NCI-H2029 treated with DMSO at 0.1 percent for 48 hours (cell line): ENCODE measurements at places on chromosomes 3 and 15.

DNA sequence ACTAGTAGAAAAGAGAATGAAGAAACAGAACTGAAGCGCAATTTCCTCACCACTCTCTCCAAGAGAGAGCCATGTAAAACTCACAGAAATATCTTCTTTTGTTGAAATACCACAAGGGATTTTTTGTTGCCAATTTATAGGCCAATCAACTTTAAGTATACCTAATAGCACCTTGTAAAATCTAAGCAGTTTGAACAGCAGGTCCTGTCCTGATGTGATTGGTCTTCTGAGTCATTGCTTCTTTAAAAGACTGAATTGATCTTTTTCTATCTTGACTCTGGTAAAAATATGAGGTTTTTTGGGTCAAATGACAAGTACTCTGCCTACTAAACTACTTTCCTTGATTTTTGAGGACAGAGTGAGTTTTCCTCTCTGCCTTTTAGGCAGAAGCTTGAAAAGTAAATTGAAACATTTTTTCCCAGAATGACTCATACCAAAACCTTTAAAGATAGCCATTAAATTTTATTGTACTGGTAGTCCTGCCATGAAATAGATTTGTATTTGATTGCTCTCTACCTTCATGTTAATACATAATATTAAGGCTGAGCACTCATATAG is 343.9 kb upstream of the CBLB start:
- DNase-seq: no peak

- no peak for DNase-seq
Observed at GRCh38 chr3:100270215-100270583, 9.4 kb downstream of the TBC1D23 start.

DNA sequence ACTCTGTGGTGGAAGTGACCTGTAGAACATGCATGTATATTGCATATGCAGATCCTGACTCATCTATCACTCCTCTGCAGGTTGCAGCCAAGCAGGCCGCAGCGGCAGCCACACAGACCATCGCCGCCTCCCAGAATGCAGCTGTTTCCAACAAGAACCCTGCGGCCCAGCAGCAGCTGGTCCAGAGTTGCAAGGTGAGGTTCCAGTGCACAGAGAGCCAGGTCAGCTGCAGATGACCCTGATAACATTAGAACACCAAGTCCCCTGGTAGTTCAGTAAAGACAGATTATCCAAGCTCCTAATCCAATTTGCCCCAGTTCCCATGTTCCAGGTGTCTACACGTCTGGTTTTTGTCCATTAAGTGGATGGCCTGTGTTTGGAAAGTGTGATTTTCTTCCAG is 325.1 kb upstream of the TPM1 start:
- DNase-seq: no peak

GRCh38 chr3:29822071-29822470 is 541.2 kb downstream of the RBMS3 start:
- DNase-seq: no peak

- DNase-seq: no peak
Observed at GRCh38 chr15:40115670-40116093, 7.0 kb upstream of the BMF start.

DNA sequence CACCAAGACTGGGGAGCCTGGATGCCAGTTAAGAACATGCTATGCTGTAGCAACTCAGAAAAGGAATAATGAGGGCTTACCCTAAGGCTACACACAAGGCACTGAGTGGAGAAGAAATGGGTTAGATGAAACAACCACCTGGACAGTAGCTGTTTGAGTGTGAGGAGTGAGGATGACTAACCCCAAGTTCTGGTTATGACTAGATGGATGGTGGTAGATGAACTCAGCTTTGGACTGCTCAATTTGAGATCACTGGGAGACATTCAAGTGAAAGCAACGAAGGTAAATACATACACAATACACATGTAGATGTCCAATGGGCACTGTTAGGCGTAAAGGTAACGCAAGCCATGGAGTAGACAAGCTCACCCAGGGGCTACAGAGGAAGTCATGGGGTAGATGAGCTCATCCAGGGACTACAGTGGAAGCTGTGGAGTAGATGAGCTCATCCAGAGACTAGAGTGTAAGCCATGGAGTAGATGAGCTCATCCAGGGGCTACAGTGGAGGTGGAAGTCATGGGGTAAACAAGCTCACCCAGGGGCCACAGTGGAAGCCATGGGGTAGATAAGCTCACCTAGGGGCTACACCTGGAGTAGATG is 98.3 kb downstream of the ANO10 start:
- DNase-seq: no peak

DNA sequence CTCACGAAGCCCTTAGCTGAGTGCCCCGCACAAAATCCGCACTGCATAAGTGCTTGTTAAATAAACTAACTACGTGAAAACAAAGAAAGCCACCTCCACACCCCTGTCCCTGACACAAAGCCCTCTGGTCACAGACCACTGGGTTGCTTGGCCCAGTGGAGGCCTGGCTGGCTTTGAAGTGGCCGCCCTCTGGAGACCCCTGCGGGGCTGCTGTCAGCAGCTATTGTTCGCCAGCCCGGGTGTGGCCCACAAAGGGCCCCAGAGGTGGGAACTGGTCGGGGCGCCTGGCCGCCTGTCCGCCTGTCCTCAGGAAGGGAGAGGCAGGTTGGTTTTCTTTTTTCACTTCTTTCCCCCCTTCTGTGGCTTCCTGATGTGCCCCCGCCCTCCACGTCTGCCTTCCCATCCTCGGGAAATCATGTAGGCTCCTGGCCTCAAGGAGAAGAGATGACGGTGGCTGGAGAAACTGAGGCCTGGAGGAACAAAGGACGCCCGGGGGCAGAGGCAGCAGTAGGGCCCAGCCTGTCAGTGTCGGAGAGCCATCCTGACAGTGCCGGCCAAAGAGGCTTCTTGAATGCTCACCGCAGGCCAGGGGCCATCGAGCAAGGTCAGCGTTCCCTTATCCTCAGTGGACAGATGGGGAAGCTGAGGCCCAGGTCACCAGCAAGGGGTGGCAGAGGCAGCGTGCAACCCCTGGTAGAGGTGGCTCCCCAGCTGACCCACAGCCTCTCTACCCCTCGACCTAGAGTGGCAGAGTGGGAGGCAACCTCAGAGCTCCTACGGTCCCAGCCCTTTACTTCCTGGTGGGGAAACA is 61.1 kb downstream of the SLC6A6 start:
- DNase-seq: no peak

DNA sequence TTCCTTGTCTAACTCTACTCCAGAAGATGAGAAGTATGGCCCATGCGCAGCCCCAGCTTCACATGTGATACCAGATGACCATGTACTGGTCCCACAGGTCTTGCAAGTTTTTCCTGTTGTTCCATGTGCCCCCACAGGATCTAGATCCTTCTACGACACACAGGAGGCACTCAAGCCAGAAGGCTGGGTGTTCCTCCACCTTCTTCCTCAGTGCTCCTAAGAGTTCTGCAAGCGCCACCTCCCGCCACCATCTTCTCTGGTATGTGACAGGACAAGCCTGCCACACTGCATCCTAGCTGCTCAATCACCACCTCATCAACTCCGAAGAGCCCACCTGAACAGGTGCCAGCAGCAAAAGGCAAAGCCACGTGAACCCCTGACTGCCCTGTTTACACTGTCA is 43.1 kb downstream of the XXYLT1 start:
- peak; percentile 42 for DNase-seq

DNA sequence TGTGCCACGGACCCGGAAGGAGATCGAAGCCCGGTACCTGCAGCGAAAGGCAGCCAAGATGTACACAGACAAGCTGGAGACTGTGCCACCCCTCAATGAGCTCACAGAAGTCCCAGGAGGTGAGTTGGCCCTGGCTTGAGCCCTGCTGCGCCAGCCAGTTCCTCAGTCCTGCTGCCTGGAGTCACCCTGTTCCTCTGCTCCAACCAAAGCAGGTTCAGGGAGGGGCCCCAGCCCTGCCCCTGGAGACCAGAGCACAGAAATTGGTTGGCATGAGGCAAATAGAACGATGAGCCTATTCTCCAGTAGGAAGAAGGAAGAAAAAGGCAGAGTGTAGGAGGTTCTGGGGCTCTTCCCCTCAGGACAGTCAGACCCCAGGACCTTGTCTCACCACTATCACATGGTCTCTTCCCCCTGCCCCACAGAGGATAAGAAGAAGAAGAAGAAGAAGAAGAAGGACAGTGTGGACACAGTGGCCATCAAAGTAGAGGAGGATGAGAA is 8.0 kb downstream of the TMIE start:
- no peak for DNase-seq

DNA sequence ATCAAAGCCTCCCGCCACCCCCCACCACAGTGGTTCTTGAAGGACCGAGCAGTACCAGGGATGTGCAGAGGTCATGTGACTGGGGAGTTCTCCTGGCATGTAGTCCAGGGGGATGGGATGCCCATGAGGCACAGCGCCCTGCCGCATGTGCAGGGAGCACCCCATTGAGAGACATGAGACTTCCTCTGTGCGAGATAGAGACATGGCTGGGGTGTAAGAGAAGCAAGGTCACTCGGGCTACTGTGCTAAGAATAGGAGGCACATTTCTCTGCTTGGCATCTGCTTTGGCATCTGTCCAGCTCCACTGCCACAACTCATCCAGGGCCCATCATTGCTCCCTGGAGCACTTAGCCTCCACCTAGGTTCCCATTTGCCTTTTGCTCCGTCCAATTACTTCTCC is 2.4 kb upstream of the CYP1A1 start:
- no peak for DNase-seq

- no peak for DNase-seq
Observed at GRCh38 chr15:83306561-83306960, 22.1 kb upstream of the BNC1 start.

GRCh38 chr15:70322051-70322668 is 224.4 kb upstream of the TLE3 start:
- no peak for DNase-seq

GRCh38 chr3:72890166-72890925 is 2.5 kb downstream of the GXYLT2 start:
- no peak for DNase-seq

DNA sequence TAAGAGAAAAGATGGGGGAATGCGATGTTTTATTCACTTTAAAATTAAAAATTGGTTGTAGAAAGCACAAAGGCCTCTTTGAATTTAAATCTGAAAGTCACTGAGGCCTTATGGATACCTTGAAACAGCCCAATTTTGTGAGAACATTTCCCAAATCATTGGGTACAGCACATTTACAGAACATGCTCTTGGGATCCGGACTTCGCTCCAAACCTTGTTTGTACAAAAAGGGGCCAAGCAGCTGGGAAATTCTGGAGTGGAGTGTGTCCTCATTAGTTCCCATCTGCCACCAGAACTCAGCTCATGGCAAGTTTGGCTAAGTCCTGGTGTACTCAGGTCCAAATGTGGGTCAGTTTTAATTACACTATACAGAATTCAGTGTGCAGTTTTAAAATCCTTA is 254.2 kb downstream of the ZBTB20 start:
- no peak for DNase-seq

- DNase-seq: no peak
Observed at GRCh38 chr3:94961423-94962100, 898.7 kb downstream of the NSUN3 start.

DNA sequence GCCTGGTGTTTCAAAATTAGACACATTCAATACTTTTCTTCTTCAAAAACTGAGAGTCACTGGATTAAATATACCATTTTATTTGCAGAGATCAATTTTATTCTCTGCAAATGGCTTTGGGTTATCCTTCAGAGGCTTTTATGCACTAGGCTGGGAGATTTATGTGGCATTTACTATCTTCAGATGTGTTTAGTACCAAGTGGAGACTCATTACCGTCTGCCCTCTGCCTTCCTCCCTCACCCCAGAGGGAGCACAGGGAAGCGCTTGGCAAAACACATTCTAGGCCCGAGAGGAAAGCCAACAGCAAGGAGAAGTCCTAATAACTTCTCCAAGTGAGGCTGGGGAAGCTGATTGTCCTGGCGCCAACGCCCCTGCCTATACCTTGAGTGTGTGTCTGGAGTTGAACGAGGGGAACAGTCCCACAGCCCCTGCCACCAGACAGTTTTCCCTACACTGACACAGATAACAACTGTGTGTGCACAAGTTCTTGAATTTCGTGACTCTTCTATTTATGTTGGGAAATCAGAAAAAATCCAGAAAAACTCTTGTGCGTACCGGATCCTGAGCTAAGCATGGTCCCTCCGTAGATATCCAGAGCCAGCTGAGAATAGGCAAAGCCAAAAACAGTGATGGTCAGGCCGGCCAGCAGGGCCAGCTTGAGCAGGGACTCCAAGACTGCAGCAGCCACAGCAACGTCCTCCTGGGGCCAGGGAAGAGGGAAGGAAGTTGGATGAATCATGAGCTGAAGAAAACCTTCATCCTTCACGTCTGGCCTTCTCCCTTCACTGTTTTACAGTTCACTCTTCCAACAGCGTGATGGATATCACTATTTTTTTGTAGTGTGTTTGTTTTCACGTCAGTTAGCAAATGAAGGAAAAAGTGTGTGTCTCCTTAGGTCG is 26.6 kb downstream of the RFT1 start:
- DNase-seq: no peak

DNA sequence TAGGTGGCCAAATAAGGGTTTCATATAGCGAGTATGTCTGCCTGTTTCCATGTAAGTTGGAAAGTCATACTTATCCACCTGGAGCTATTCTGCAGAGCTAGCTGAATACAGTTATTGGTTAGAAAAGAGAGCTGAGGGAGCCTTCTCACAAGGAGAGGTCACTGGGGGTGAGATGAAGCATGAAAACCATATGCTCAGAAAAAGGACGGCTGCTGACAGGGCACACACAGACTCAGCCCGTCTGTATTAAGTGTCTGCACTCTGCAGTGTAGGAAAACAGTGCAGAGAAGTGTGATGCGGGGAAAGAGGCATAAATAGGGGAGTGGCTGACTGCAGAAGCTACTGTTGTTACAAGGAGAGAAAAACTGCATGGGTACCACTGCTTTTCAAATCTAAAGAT is 58.2 kb downstream of the C3orf70 start:
- DNase-seq: no peak

- no peak for DNase-seq
Observed at GRCh38 chr15:23564821-23565394, 566 bp upstream of the MKRN3 start.

- no peak for DNase-seq
Observed at GRCh38 chr15:83123529-83123928, 16.1 kb downstream of the TM6SF1 start.

GRCh38 chr3:161014843-161015749 is 90.1 kb downstream of the B3GALNT1 start:
- no peak for DNase-seq

GRCh38 chr15:99677540-99678134 is 55.6 kb downstream of the LYSMD4 start:
- no peak for DNase-seq

DNA sequence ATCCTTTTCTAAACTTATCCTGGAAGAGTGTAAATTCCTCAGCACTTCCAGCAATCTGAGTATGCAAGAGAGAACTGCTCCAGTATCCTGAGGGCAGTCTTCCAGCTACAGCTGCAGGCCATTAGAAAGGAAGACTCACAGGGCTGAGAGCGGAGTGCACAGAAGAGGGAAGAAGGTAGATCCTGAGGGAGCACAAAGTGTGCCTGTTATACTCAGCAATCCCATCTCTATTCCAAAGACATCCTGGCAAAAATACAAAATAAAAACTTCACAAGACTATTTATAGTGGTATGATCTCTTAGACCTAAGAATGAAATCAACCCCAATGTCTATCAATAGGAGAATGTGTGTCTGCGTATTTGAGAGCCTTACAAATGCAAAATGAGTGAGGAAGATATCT is 292.0 kb downstream of the ZIC1 start:
- DNase-seq: no peak

- no peak for DNase-seq
Observed at GRCh38 chr3:127940116-127940515, 25.1 kb downstream of the KBTBD12 start.

- peak; percentile 16 for DNase-seq
Observed at GRCh38 chr15:99507504-99508310, 58.1 kb upstream of the MEF2A start.

GRCh38 chr15:80945605-80946004 is 44.0 kb downstream of the MESD start:
- DNase-seq: no peak
